Lower lobe of right lung (tissue), 2 donors: ENCODE measurements at places on chromosomes 6 and 20. TPM values are rescaled to one million over a fixed set of nuclear protein-coding genes. Genes with fewer than 3 reads are reported as not detected.

DNA sequence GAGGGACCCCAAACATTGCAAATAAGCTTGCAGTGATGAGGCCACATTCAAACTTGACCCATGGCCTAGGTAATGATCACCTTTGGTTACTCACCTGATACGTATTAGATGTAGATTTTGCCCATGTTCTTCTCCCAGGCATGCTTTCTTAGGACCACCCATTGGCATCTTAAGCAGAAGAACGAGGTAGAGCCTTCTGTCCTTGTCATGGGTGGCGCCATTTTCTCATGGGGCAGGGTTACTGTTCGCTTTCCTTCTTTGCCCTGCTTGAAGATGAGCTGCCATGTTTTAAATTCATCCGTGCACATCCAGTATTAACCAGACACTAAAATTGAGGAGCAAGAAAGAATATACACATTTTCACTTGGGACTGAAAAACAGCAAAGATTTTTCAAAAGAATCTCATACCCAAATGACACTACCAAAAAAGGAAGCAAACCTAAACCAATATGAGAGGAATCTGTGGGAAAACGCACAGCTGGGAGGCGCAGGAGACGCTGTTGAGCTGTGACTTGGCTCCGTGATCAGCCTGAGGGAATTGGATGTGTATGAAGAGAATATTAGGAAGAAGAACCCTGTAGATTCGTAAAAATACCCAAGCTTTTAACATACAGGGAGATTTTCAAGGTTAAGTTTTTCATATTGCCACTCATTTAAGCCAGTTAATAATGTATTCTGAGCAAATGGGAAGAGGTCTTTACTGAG lies 36.6 kb downstream of the GMPR start:
- no peak for DNase-seq
- no peaks in the 10 kb centered on the region for H3K27me3 ChIP-seq
- no peaks in the 10 kb centered on the region for H3K36me3 ChIP-seq

GRCh38 chr20:23456409-23456808 lies 3.7 kb upstream of the CST11 start:
- no peaks in the 10 kb centered on the region for H3K36me3 ChIP-seq
- H3K27ac ChIP-seq = no peak overlapping the region
- peaks cover 6% of the 10 kb centered on the region for H3K27me3 ChIP-seq
- no peaks in the 10 kb centered on the region for H3K4me1 ChIP-seq
- DNase-seq = no peak
- no peak overlapping the region for H3K4me3 ChIP-seq

GRCh38 chr6:134363323-134364039 lies 45.6 kb upstream of the SGK1 start:
- no peak overlapping the region for H3K27ac ChIP-seq
- no peak overlapping the region for H3K4me3 ChIP-seq
- H3K4me1 ChIP-seq = no peaks in the 10 kb centered on the region
- H3K27me3 ChIP-seq = no peaks in the 10 kb centered on the region
- H3K36me3 ChIP-seq = no peaks in the 10 kb centered on the region

DNA sequence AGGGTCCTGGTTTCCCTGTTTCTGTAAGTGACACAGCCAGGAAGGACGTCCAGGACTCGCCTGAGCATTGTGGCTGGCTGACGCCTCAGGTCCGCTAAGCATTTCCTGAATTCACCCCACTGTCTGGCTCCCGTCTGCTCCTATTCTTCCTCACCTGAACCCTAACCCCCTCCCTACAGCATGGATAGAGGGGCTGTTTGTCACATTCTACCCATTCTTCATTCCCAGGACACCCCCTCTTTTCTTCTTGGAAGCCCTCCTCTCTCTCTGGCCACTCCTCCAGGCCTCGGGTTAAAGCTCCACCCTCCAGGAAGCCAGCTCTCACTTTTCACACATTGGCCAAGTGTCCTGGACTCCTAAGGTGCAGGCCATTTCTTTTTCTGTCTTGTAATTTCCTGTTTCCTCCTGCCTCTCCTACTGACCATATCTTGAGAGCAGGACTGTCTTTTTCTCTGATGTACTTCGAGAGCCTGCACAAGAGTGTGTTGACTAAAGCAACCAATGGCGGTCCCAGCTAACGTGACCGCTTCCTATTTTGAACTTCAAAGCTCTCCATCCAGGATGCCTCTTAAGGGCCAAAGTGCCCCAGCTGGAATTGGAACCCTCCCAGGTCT lies 24.2 kb upstream of the MYMX start:
- H3K27ac ChIP-seq = peak overlapping the region; percentile 18
- H3K36me3 ChIP-seq = no peaks in the 10 kb centered on the region

DNA sequence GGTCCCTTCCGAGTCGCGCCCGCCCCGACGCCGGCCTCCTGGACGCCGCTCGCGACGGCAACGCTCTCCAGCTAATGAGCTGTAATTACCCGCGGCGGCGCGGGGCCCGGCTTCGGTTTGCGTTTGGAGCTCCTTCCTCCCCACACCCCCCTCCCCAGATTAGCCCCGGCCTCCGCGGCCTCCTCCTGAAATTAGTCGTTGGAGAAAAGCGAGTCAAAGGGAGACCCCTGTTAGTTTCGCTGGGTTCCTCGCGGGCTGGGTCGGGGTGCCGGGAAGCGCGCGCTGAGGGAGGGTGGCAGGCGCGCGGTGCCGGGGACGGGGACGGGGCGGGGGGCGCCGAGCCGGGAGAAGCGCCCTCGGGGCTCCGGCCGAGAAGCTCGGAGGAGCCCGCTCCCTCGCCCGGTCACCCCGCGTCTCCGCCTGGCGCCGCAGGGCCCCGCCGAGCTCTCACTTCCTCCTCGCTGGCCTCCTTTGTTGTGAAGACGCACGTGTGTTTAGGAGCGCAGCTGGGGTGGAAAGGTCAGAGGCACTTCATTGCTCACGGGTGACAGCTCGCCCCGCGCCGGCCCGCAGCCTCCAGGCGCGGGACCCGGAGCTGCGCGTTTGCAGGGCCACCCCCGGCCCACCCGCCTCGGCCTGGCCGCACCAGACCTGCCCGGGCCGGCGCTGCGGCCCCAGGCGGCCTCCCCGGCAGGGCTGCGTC lies 4.9 kb downstream of the FOXC1 start:
- H3K4me1 ChIP-seq = peaks cover 20% of the 10 kb centered on the region
- H3K4me3 ChIP-seq = peak overlapping the region; percentile 34
- H3K36me3 ChIP-seq = no peaks in the 10 kb centered on the region
- H3K27me3 ChIP-seq = peaks cover 87% of the 10 kb centered on the region

DNA sequence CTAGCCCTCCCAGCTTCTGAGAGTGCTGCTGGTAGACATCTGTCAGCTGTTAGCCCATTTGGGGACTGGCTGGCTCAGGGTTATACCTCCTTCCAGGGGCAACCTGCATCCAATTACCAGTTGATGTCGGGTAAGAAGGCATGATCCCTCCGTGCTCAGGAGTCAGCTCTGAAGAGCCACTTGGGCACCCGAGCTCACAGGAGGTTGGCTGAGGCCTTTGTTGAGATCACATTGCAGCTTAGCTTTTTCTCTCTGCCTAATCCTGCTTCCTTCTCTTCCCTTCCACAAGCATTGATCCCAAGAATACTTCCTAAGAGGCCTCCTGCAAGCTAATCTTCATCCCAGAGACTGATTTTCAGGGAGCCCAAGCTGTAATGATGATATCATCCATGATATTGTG lies 35.5 kb downstream of the SCP2D1 start:
- H3K27me3 ChIP-seq = no peaks in the 10 kb centered on the region
- no peak overlapping the region for H3K4me3 ChIP-seq
- DNase-seq = no peak
- no peak overlapping the region for H3K27ac ChIP-seq

GRCh38 chr6:44732243-44732642 lies 344.7 kb downstream of the CDC5L start:
- no peak overlapping the region for H3K4me3 ChIP-seq
- H3K27me3 ChIP-seq = no peaks in the 10 kb centered on the region
- H3K4me1 ChIP-seq = peaks cover 8% of the 10 kb centered on the region
- no peaks in the 10 kb centered on the region for H3K36me3 ChIP-seq

GRCh38 chr20:38170826-38171674 lies 6.0 kb upstream of the TGM2 start:
- no peaks in the 10 kb centered on the region for H3K27me3 ChIP-seq
- H3K27ac ChIP-seq = peak overlapping the region; percentile 11
- H3K4me1 ChIP-seq = peaks cover 49% of the 10 kb centered on the region

DNA sequence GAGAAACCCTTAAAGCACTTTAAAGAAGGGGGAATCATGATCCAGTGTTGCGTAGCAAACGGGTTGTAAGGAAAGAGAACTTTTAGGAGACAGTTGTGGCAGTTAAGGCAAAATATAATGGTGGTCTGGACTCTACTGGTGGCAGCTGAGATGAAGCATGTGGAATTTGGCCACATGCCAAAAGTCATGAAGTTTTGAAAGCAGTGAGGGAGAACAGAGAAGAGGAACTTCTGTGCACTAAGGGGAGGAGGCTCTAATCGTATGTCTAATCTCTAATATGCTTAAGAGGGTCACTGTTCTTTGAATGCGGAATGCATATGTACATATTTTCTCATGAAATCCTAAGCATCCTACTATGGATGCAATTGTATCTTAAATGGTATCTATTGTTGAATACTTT lies 91.5 kb downstream of the RIMS1 start:
- H3K4me1 ChIP-seq = no peaks in the 10 kb centered on the region
- no peaks in the 10 kb centered on the region for H3K36me3 ChIP-seq
- no peak for DNase-seq
- H3K4me3 ChIP-seq = no peak overlapping the region
- H3K27ac ChIP-seq = no peak overlapping the region

DNA sequence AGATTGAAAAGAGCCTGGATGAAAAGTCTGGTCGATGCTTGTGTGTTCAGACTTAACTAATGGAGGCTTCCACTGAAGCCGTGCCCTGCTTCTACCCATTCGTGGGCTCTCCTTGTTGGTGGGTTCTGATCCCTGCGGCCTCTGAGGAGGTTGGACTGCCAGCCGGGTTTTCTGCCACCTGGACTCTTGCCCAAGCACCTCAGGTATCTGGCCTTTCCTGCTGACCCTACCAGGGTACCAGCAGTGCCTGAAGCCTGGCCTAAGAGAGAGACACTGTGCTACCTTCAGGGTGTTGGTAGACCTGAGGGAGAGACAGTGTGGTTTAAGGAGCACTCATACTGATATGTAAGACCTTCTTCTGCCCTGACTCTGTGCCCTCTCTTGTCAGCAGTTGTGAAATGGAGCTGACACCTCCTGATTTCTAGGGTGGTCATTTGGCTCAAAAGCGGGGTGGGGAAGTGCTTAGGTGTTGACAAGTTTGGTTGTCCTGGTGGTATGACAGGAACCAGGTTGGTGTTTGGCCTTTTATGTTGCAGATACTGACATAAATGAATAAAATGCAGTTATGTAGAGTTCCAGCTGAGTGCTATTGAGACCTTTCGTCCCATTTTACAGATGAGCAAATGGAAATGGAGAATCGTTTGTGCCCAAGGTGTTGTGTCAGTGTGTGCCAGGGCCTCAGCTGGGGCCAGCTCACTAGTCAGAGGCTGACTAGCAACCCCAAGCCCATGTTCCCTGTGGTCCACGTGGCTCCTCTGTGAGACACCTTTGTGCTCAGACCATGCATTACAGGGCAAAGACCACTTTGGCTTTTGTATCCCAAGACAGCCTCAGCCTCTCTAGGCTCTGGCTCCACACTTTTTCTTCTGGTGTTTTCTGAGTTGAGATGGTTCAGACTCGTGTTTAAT lies 3.1 kb downstream of the PLCG1 start:
- peaks cover 4% of the 10 kb centered on the region for H3K36me3 ChIP-seq
- peak overlapping the region; percentile 73 for H3K27ac ChIP-seq
- peaks cover 87% of the 10 kb centered on the region for H3K4me1 ChIP-seq
- H3K4me3 ChIP-seq = no peak overlapping the region
- no peak for DNase-seq

GRCh38 chr20:38123021-38123587 lies 42.0 kb downstream of the TGM2 start:
- H3K4me3 ChIP-seq = no peak overlapping the region
- H3K27me3 ChIP-seq = no peaks in the 10 kb centered on the region
- peaks cover 41% of the 10 kb centered on the region for H3K4me1 ChIP-seq
- peak overlapping the region; percentile 44 for H3K27ac ChIP-seq

DNA sequence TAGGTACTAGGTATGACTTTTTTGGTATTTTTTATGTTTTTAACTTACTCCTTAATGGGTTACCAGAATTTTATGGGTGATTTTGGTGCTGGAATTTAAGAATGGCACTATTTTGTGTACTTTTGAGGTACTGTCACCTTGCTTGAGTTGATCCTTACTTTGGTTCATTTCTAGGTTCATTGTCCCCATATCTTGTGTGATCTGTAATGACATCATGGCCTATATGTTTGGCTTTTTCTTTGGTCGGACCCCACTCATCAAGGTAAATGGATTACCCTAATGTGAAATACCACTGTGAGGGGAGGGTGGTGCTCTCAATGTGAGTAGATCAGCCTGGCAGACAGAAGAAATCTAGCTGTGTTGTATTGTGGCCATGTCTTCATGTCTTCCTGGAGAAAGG lies 57.9 kb downstream of the CDS2 start:
- no peaks in the 10 kb centered on the region for H3K4me1 ChIP-seq
- DNase-seq = no peak
- H3K27ac ChIP-seq = no peak overlapping the region
- H3K4me3 ChIP-seq = no peak overlapping the region

Gene PAK5
- total RNA-seq = 0.21 TPM

Gene BPIFA1
- 28.4 TPM for total RNA-seq

Gene TBX18
- total RNA-seq = 1.5 TPM

Gene DCDC2
- total RNA-seq = 5.6 TPM

Gene ANKRD66
- total RNA-seq = 4.0 TPM

Gene OR2B6
- total RNA-seq = not detected

Gene BMP5
- 13.3 TPM for total RNA-seq

Gene TMEM244
- not detected for total RNA-seq
